ENCODE measurements at places on chromosomes 2 and 18. TPM values are rescaled to one million over a fixed set of nuclear protein-coding genes. Genes with fewer than 3 reads are reported as not detected.

- DNase-seq, result no peak
Observed at GRCh38 chr18:43590182-43590903, 313.1 kb upstream of the SYT4 start.

- no peak for DNase-seq
Observed at GRCh38 chr18:10270151-10270571, 184.3 kb upstream of the APCDD1 start.

DNA sequence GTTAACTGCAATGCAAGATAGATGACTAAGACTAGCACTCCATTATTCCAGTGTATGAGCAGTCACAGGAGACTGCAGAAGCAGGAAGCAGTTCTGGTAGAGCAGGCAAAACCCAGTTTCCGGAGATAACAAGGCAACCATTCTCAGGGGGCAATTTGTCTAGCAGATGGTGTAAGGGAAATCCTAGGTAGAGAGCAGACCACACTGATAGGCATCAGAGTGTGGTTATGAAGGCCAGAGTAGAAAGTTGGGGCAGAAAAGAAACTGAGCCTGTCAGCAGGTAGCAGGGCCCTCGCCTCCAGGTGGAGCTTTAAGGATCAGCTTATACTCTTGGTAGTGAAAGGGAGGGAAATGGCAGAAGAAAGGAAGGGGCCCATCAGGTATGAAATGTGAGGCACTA, 164.4 kb downstream of the PDE11A start:
- no peak for DNase-seq

GRCh38 chr2:10447300-10447894, 730 bp downstream of the ODC1 start:
- no peak for DNase-seq

GRCh38 chr2:175621821-175622220, 380.2 kb downstream of the LNPK start:
- DNase-seq, result no peak

GRCh38 chr2:21467910-21468309, 344.1 kb downstream of the TDRD15 start:
- DNase-seq, result no peak

GRCh38 chr2:105852066-105852465, 107.4 kb downstream of the NCK2 start:
- no peak for DNase-seq

DNA sequence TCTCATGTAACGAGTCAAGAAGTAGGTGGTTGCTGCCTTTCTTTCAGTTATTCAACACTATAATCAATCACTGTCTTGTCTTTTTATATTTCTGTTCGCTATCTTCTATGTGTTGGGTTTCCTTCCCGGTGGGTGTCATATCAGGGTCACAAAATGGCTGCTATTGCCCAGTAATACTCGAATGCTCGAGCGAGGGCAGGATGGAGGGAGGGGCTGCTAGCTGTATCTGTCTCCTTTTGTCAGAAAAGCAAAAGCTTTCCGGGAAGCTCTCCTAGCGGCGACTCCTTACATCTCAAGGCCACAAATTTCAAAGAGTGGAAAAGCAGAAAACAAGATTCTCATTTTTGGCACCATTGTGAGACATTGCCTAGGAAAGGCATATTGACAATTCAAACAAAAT, 16.4 kb upstream of the GALNT3 start:
- DNase-seq, result no peak

DNA sequence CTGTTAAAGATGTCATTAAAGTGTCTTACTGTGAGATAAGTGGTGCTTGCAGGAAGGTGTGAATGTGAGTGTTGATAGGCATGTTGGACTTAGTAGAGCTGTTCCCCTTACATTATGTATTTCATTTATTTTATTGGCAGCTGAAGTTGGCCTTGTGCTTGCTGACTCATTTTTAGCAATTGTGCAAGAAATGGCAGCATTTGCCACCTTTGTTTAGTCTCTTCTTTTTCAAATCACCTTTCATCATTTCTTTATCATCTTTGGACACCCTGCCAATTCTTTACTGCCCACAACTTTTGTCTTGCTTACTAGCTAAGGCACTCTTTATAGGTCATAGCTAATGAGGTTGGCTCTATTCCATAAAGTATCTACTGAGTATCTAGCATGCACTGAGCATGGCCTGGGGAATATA, 130.3 kb upstream of the LYPD6 start:
- DNase-seq, result no peak

GRCh38 chr2:207394812-207395534, 134.8 kb upstream of the CREB1 start:
- DNase-seq, result no peak

GRCh38 chr2:20916604-20917286, 93.8 kb upstream of the LDAH start:
- no peak for DNase-seq

DNA sequence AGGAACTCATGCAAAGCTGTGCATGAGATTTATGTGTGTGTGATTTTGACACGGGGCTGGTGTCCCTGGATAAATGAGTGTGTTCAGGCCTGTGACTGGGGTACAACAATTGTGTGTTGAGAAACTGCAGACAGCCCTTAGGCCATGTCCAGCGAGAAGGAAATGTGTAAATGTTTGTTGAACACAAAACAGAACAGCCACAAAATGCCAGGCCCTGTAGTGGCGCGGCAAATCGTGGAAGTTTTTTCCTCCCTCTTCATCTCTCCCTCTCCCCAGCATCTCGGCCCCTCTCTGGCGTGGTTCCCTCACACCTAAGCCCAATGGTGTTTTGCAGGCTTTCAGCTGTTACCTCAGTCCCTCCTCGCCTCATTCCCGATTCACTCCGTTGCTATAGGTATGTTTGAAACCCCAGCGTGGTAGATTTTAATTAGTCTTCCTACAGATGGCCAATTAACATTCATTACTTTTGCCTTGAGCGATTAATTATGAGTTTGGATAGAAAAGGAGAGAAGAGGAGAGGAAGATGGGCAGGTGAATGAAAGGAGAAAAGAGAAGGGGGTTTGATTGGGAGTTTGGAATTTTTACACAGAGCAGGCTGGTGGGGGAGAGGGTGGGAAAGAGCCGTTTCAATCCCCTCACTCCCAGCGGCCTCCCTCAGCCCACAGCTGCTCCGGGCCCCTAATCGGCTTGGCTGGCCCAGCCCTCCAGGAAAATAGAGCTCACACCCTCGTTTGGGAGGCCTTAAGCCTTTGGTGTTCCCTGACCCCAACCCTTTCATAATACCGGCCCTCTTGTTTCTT, 10.8 kb downstream of the SPR start:
- no peak for DNase-seq

DNA sequence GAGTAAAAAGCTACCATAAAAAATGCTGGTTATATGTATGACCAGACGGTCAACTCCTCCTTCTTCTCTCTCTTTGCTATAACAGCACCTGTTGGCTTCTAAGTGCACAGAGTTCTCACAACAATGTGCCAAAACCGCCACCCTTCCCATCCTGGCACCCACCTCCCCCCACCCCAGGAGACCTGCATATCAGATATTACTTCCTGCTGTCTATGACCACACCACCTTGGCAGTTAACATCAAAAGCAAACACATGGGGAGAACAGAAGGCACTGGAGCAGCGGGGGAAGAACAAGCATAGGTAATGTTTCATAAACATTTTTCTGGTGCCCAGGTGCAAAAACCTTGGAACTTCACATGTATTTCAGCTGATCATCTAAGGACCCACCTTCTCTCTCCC, 15.5 kb downstream of the SPRED2 start:
- peak; percentile 31 for DNase-seq

The WNT10A gene
- 1.5 TPM for polyA plus RNA-seq

DNA sequence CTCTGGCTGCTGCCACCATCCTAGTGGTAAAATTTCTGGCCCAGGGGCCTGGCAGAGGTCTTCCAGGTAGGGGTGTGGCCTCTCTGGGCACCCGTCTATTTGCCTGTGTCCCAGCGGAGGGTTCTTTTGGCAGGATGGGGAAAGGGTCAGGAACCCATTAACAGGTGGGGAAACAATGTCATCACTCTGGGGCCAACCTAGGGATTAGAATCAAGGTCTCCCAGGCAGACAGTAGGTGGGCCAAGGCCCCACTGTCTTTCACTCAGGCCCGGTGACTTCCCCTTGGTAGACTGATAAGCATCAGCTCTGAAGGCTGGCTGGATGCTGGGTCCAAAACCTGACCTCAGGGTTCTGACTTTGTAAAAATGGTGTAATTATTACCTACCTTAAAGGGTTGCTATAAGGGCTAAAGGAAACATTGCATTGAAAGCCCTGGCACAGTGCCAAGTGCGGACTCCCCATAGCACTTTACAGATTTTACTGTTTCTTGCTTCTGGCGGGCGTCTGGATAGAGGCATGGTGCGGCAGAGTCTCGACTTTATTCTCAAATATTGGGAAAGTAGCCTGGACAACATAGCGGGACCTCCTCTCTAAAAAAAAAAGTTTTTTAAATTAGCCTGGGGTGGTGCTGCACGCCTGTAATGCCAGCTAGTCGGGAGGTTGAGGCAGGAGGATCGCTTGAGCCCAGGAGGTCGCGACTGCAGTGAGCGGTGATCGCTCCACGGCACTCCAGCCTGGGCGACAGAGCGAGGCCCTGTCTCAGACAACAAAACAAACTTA, 2.2 kb downstream of the LBX2 start:
- peak; percentile 73 for DNase-seq

The STPG4 gene
- polyA plus RNA-seq, result 0.18 TPM

- no peak for DNase-seq
Observed at GRCh38 chr2:119149611-119150010, 8.9 kb downstream of the C1QL2 start.

DNA sequence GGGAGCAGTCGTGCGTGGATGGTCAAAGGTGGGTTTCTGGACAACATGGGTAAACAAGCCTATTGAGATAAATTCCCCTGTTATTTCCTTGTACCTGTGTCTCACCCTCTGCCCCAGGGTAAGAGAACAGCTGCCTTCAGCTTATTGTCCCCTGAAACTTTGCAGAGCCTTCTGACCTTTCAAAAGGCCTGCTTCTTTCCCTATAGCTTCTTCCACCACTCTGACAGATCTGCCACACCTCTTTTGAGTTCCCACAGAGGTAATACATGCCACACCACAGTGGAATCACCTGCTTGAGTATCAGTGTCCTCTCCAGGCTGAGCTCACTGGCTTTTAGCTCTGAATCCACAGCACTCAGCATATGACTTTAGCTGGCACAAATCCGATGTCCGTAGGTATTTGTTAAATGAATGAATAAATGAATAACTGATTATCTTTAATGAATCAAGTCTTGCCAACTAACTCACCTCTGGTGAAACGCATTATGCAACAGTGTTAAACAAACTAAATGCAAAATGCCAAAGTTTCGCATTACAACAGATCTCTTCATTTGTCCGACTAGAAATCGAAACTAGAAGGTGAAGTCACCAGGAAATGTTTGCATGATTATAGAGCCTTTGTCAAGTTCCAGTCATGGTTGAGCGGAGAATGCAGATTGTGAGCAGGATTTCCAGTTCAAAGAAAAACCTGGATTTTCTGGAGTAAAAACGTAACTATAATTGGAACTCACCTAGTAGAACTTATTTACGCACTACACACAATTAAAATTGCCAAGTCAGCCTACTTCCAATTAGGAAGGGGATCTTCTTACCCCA, 16.4 kb downstream of the DYNAP start:
- DNase-seq, result peak; percentile 90

GRCh38 chr2:10989151-10989550, 77.4 kb downstream of the KCNF1 start:
- no peak for DNase-seq

- DNase-seq, result peak; percentile 73
Observed at GRCh38 chr2:68121873-68122679, 35.6 kb upstream of the PNO1 start.

GRCh38 chr2:86525421-86526340, 37.6 kb downstream of the CHMP3 start:
- no peak for DNase-seq

- no peak for DNase-seq
Observed at GRCh38 chr2:104769096-104769495, 84.8 kb upstream of the POU3F3 start.

DNA sequence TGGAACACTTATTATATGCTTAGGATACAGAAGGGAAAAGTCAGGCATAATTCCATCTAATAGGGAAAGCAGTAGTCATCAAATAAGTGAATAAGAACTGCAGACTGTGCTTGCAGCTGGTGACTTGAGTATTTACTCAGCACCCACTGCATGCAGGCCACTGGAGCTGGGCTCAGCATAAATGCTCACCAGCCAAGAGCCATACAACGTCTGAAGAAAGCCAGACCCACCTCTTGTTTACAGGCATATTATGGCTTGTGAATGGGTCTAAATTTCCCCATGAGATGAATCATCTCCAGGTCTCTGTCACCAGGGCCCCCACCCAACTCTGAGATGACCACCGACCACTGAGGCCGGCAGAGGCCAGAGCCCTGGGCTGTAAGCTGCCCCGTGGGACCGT, 123.8 kb upstream of the PKDCC start:
- no peak for DNase-seq

DNA sequence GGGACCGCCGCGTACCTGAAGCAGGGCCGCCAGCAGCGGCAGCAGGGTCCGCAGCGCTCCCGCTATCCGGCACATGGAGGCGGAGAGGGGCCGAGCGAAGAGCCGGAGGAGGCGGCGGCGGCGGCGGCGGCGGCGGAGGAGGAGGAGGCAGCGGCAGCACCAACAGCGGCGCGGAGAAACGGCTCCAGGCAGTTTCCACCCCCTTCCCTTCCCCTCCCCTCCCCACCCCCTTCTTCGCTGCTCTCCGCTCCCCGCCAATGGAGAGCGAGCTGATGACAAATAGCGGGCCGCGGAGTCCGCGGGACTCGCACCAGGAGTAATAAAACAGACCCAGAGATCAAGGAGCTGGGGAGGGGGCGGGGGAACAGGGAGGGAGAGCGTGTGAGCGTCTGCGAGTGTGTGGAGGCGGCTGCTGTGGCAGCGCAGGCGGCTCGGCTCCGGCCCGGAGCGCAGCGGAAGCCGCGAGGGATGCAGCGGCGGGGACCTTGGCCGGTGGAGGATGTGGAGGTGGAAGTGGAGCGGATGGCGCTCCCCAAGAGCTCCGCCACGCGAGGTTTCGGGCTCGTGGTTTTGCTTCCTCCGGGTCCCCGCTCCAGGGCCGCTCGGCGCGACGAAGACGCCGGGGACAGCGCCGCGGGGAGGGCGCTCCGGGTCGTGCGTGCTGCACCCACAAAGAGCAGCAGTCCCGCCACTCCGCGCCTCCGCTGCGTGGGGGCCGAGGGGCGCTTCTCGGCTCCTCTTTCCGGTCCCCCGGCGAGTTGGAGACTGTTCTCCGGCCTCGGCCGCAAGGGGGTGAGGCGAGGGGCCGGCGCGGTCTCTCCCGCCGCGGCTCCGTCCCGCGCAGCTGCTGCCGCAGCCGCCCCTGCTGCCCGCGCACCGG, at the start of gene CDH2:
CDH2 (minus strand) TSS at position 183 of the 880 bp plus-strand sequence; CDS start at position 75, 108 bp downstream.
- peak; percentile 68 for DNase-seq

Data from large intestine (tissue), 12 donors.